ENCODE measurements at places on chromosomes 5 and 9.

DNA sequence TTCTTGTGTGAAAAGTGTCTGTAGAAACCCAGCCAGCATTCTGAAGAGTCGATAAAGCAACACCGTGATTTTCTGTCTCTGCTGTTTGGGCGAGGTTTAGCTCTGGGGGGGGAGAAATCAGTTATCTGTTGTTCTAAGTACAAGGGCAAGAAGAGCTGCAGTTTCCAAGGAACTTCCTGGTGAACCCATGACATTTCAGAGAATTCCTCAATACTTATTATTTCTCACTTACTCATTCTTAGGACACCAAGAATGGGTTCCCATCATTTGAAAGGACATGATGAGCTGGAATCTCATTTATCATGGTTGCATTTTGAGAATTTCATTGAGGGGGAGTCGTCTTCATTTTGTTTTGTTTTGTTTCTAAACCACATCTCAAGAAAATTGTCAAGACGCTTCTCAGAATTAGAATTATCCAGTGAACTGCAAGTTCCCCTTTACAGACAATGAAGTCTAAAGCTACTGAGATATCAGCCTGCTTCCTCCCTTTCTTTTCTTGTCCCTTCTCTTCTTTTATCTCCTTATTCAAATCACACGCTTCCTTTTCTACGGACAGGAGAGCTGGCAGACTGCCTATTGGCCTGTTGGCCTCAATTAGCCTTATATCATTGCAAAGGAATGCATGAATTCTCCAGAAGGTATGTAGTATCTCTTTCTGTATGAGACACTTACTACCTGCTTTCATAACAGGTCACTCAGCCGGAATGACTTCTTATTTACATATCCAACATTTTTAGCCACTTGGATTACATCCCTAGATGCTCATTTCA lies 53.7 kb downstream of the ZNF462 start:
- no peak for DNase-seq

DNA sequence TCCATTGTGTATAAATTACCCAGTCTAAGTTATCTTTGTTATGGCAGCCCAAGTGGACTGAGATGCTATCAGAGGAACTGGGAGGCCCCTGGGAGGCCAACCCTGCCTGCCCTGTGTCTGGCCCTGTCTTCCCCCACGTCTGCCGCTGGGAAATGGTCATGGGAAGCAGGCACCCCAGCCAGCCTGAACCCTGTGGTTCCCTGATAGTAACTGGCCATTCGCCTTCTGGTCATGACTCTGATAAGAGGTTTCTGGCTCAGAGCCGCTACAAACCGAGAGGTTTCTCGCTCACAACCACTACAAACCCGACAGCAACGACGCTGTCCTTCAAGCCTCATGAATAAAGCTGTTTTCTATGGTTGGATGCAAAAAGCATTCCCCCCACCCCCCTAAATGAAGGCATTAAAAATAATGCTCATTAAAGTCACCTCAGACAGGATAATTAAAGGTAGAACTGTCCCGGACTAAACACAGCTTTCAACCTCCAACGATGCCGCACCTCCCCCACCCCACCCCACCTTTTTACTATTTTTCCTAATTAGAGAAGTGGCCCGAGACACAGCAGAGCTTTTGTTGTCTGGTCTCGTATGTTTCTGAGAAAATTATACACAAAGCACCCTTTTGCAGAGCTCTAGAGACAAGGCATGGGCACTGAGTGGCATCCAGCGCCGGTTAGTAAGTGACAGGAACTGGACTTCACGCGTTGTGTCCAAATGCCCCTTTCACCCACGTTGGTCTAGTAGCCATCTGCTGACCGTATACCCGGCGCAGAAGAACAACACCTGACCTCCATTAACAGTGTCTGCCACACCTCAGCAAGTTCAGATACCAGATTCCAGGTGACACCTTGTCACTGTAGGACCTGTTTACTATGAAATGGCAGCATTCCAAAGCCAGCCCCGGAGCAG lies 140.8 kb downstream of the COL23A1 start:
- no peak for DNase-seq

DNA sequence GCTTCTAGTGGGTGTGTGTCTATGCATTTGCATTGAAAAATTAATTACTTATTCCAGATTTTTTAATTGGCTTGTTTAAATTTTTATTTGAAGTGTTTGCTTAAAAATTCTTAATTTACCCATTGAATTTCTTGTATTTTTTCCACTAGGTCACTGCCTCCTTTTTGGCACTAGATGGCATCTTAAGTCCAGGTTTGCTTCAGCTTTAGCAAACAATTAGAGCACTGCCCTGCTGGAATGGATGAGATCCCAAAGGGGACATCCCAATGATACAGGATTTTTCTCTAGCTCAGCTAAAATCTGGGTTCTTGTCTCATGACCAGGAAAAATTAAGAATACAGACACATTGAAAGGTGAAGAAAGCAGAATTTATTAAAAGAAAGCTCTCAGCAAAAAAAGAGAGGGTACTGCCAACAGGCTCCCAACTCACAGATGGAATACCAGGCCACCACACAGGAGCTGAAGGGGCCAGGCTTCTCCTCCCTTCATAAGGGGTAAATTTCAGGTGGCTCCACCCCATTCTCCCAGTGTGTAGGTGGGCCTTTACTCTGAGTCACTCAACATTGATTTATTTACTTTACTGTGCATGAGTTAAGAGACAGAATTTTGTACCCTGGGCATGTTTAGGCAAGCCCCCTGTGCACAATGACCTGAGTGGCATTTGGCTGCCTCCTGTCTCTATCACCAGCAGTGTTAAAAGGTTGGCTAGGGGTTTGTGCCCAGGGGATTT lies 532.4 kb downstream of the ANXA1 start:
- no peak for DNase-seq

DNA sequence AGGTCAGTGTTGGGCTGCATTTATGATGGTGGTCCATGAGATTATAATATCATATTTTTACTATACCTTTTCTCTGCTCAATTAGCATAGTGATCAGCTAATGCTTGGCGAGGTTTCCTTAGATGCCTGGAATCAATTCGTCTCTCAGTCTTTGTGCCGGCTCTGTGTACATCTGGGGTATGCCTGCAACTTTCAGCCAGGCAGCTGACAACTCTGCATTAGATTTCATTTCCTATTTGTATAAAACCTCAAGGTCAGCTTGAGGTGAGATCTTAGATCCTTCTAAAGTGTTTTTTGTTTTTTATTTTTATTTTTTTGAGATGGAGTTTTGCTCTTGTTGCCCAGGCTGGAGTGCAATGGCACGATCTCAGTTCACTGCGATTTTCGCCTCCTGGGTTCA lies 86.8 kb downstream of the MELK start:
- DNase-seq, result no peak

DNA sequence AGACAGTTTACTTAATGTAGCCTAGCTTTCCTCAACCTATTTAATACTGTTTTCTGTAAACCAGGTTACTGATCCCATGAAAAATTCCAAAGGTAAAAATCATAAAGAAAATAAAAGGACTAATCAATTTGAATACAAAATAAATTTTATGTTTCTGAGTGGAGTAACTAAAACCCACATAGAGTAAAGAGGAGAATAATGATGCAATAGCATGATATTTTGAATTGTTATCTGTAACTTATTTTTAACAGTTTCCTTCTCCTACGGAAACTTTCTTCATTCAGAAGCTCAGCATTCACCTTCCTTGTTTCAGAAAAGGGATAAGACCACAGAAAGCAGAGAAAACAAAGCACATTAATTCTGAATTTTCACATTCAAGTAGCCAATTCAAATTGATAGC lies 320.6 kb upstream of the NUDT12 start:
- no peak for DNase-seq

DNA sequence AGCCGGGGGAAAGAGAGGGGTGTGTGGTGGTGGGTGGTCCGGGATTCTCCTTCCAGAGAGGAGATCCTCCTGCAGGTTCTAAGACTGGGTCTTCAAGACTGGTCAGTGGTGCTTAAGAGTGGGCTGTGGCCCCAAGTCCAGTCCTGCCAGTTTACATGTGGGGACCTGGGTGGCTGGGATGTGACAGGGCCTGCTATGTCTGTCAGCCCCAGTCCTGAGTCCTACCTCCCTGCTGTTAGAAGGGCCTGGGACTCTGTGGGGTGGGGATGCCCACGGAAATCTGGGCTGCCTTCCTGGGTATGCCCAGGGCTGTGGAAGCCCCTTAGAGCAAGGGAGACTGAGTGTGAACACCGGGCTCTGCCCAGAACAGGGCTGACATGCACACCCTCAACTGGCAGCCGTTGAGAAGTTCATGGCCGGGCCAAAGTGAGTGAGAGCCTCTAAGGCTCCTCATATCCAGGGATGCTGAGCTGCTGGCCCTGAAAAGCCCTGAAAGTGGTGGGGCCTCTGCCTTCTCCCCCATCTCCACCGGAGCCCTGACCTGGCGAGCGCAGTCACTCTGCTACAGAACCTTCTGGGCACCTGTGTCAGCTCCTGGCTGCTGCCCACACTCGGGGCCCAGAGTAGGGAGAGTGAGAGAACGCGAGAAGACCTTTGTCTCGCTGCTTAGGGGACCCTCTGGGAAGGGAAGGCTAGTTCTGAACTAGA lies 1.7 kb downstream of the PHF2 start:
- DNase-seq, result no peak
